ENCODE measurements at places on chromosomes 12 and 14.

GRCh38 chr12:114400925-114401324 is 5.0 kb downstream of the TBX5 start:
- DNase-seq, result no peak

DNA sequence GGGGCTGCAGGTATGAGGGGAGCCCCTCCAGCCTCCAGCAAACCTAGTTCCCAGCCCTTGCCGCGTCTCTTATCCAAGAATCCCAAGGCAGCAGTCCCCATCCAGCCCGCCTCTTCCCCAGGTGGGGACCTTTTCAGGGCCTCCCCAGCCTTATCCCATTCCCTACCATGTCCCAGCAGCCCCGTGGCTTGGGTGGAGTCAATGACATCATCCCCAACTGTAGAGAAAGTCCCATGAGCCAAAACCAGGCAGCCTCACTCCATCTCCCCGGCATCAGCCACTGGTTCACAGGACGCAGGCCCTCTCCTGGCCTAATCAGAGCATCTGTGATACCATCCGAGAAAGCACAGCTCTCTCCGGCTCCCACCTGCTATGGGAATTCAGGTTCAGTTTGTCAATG is 131.0 kb downstream of the NCOR2 start:
- DNase-seq, result no peak

- peak; percentile 18 for DNase-seq
These were observed 45.4 kb downstream of the PHLDA1 start for GRCh38 chr12:75986001-75986746.

GRCh38 chr12:62581288-62582064 is 114.8 kb downstream of the MON2 start:
- no peak for DNase-seq

DNA sequence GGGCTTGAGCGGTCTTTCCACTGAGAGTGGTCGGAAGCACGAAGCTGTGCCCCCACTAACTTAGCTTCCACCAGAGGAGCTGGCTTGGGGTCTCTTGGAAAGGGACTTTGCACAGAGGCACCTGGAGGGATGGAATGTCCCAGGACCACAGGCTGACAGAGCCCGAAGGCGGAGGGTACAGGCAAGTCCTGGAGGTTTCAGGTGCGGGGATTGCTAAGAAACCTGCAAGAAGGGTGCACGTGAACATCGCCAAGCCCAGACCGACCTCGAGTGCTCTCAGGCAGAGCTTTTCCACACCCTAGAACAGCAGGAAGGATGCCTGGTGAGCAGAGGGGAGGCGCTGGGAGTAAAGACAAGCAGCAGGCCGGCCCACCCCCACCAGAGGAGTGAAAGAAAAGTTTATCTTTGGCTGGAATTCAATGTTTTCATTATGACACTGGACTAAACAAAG is 61.6 kb downstream of the SERPINA3 start:
- no peak for DNase-seq

- peak; percentile 46 for DNase-seq
These were observed 50.7 kb downstream of the ZC3H14 start for GRCh38 chr14:88613552-88614010.

DNA sequence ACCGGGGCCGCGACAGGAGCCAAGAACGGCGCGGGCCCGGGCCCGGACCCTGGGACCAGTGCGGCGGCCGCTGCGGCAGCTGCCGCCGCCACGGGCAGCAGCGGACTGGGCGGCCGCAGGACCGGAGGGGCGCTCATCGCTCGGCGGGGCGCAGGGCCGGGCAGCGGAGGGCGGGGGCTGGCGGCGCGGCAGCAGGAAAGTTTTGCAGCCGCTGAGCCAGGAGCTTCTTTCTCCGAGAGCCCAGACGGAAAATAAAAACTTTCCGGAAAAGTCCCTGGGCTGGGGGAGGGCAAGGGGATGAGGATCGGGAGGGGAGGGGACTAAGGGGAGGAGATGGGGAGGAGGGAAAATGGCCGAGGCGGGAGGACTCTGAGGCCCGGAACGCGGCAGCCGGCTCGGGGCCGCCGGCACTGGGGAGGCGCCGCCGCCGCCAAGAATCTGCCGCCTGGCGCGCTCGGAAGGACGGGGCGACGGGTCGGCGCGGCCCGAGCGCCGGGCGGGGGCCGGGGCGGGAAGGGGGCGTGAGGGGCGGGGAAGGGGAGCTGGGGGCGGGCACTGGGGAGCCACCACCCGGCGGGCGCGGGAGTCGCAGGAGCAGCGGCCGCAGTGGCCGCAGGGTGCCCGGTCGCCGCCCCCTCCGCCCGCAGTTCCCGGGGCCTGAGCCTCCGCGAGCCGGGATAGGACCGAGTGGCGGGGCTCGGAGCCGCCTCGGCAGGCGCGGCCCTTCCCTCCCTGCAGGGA is at the start of gene PRKD1:
PRKD1 (minus strand) TSS at position 472 of the 741 bp plus-strand sequence.
- DNase-seq, result peak; percentile 89

GRCh38 chr12:82866946-82867345 is 180.2 kb downstream of the TMTC2 start:
- no peak for DNase-seq

- DNase-seq, result no peak
These were observed 230.7 kb upstream of the SYT10 start for GRCh38 chr12:33670284-33670683.

DNA sequence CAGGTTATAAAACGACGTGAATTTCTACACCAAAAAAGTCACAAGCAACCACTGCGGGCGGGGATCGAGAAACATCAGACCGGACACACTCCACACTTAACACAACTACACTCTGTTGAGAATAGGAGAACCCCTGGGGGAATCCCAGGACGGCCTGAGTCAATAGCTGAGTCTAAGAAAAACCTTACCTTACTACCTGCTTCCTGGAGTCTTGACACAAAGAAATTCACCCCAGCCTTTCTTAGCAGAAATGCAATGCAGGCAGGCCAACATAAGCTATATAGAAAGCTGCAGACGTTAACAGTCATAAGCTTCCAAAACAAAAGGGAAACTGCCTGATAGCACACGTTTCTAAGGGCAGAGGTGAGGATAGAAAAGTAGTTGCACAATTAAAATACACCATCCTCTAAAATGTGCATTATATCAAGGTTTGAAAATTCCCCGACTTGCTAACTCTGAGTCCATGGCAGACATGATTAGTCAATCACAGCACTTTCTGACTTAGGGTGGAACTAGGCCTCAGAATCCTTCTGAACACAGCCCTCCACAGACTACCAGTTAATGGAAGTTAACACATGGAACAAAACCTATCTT is 68.0 kb downstream of the CCDC88C start:
- no peak for DNase-seq

GRCh38 chr12:38711054-38711453 is 194.3 kb downstream of the CPNE8 start:
- DNase-seq, result peak; percentile 1

- no peak for DNase-seq
These were observed 107.1 kb downstream of the TTC8 start for GRCh38 chr14:88931321-88932110.

DNA sequence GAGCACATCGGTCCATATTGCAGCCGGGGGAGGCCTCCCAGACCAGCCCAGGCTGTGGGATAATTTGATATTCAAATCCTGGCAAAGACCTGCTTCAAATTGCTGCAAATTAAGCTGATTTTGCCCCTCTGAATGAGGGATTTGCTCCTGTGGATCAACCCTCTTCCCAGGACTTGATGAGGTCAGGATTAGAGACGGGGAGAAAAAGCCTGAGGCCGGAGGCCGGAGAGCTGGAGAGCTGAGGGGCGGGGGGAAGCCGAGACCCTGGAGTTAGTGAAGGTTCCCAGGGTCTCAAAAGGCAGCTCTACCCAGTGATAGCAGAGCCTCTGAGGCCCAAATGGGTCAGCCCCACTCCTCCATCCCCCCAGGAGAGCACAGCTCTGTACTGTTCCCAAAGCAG is 17.5 kb upstream of the VSX2 start:
- DNase-seq, result no peak

GRCh38 chr12:130074661-130075406 is 87.4 kb upstream of the FZD10 start:
- no peak for DNase-seq

- no peak for DNase-seq
These were observed 207.9 kb upstream of the BCL2L14 start for GRCh38 chr12:11862798-11863197.

GRCh38 chr14:99986396-99986795 is 78.8 kb upstream of the EVL start:
- no peak for DNase-seq

- peak; percentile 17 for DNase-seq
These were observed 52.4 kb downstream of the NTN4 start for GRCh38 chr12:95738024-95738611.

DNA sequence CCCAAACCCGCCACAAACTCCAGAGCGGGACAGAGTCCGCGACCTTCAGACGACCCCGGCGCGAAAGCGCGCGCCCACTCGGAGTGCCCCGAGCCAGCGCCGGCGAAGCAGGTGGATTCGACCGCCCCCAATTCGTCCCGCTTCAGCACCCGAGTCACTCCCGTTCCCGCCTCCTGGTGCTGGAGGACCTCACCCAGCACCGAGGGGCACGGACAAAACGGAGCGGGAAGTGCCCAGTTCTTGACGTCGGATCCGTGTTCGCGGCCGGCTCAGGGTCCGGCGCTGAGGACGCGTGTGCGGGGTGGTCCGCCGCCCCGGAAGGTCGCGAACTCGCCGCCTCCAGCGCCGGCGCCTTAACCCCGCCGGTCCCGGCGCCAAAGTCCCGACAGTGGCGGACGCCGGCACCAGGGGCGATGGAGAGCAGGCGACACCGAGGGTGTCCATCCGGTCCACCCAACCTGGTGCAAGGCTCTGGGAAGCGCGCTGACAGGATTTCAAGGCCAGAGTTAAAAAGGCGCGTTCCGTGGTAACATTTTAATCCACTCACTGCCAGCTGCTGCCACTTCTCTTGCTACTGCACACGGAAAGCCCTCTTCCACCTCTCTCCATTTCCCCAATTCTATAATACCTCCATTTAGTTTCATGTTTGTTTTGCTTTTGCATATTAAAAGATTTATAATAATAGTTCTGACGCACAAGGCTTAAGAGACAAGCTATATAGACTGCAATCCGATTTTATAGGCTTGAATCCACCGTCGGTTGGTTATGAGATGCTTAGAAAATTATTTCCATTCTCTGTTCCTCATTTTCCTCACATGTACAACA is 240.0 kb upstream of the CPNE8 start:
- DNase-seq, result no peak

DNA sequence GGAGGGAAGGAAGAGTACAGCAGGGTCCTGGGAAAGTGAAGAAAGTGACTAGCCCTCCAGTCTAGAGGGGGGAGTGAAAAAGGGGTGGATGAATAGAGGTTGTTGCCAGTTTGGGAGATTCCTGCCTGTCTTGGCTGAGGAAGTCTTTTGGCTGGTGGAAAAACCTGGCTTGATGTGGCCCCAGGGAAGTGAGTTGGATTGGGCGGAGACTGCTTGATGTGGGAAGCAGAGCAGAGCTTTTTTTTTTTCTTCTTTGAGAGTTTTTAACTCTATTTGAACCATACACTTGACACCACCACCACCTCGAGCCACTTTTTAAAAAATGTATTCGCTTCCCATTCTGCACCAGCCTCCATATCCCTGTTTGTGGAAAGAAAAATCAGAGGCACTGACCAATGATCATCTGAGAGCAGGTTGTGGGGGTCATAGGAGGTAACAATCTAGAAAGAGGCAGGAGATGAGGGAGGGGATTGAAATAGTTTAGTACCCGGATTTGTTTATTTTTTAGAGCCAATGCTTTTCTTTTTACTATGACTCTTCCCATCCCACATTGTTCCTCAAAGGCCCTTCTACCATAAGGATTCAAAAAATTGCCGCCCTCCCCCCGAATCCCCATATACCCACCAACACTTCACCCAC is 690 bp upstream of the DTX3 start:
- DNase-seq, result no peak

DNA sequence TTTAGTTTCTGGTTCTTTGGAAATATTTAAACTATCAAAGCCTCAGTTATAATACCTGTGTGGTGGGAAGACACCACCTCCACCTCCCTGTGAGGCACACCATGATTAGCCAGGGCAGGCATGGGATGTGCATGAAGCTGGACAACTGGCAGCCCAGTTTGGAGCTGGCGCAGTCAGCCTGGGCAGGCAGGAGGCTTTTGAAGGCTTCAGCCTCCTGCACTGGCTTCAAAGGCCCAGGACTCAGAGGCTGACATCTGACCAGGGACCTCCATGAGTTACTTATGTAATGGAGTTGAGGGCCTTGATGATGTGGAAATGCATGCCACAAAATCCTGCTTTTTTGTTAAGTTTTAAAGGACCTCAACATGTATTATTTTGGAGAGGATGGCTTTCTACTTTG is 30.3 kb downstream of the C14orf132 start:
- DNase-seq, result no peak

- no peak for DNase-seq
These were observed 3.1 kb downstream of the HDAC7 start for GRCh38 chr12:47816403-47817271.

DNA sequence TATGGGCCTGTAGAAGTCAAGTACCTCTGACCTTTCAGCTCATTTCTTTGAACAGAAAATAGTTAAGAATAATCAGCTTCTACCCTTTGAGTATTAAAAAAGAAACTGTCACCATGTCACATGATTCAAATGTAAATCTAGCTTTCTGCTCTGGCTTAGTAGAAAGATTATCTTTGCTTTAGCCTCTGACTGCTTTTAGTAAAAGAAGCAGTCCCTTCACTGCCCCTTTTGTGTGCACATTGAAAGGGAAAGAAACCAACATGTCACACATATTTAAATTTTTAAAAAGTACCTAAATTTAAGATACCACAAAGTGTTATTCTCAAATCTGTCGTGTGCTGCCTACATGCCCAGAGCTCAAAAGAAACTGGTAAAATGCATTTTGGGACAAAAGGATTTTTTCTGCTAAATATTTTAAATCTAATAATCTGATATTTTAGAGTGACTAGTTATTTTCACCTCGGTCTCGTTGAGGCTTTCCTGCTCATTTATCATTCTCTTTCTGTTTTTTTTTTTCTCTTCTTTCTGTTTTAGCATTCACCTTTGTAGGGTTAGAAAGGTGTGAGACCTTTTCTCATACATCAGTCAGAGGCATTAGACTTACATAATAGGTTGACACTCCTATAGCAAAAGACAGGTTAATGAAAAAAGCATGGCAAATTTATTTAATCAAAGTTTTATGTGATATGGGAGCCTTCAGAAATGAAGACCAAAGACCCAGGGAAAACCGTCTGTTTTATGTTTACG is 41.3 kb downstream of the SLC16A7 start:
- DNase-seq, result no peak

DNA sequence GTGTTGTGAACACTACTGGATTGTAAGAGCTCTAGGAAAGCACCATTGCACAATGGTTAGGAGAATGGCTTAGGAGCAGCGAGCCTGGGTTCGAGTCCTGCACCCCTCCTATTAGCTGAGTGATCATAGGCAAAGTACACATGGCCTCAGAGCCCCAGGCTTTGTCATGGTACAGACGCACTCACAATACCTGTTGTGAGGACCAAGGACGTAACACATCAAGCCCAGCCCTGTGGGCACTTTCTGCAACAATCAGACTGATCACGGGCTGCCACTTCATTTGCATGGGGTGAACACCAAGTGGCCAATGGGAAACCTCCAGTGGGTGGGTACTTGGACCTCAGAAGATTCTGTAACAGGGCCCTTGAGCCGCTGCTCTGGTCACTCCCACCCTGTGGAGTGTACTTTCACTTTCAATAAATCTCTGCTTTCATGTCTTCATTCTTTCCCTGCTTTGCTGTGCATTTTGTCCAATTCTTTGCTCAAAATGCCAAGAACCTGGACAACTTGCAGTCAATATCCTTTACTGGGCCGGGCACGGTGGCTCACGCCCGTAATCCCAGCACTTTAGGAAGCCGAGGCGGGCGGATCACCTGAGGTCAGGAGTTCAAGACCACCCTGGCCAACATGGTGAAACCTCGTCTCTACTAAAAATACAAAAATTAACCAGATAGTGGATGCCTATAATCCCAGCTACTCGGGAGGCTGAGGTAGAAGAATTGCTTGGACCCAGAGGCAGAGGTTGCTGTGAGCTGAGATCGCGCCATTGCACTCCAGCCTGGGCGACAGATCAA is 28.2 kb downstream of the GLRX5 start:
- no peak for DNase-seq

All from HuH-7 (cell line).